ENCODE measurements at places on chromosomes 2 and 18.

DNA sequence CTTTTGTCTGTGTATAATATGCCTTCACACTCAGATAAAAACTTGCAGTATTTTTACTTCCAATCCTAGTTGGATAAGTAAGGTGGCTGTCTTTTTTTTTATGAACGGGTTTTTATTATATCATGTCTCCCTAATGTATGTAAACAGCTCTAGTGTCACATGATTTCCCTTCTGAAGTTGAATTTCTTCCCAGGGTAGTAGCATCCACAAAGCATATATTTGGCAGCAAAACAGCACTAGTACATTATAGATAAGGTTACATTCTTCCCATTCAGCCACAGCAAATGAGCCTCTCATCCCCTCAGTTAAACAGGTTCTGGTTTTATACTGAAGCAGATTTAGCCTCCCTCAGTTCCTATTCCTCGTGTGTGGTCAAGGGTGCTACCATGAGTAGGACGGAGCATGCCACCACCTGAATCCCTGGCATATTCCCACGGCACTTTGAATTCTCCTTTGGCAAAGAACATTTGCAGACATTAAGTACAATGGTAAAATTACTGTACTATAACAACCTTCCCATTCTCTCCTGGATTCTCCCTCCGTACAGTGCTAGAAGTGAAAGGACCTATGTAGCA, 15.4 kb upstream of the DTNA start:
- DNase-seq: no peak

DNA sequence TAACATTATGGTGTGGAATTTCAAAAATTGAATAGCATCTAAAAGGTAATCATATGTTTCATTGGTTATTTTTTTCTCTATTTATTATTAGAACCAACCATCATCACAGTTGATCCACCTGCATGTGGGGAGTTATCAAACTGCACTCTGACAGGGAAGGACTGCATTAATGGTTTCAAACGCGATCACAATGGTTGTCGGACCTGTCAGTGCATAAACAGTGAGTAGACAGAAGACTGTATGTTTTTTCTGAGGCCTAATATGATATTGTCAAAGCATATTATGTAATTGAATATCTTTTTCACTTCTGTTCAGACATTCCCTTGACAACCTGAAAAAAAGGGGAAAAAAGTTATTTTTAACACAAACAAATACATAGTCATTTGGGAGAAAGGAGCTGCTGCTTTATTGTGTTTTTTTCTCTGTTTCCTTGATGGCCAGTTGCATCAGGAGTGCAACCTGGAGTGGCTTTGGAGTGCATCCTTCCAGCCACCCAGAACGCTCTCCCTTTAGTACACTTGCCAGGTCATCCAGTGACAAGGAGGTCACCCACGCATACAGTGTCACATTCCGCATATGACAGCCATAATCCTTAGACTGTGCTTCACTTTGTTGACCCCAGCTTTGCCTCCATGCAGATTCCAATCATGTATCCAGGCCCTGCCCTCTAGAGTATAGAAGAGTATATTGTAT, 98.7 kb downstream of the FEZ2 start:
- DNase-seq: no peak

GRCh38 chr2:67437114-67437513, 40.0 kb downstream of the ETAA1 start:
- DNase-seq: no peak

- no peak for DNase-seq
These were observed 288.4 kb downstream of the SOX11 start for GRCh38 chr2:5980450-5981190.

DNA sequence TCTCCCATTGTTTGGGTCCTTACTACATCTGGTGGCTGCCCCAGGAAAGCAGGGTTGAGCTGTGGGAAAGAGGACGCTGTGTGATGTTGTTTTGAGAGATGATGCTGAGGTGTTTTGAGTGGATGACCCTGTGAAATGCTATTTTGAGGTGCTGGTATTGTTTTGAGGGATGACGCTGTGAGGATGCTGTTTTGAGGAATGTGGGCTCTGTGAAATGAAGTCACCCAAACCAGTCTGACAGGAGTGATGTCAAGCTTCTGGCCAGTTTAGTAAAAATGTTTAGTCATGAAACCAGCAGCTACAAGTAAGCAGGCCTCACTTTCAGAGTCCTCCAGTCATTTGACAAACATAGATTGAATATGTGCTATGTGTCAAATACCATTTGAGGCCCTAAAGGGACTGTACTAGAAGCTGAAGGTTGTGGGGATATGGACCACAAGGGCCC, 16.1 kb upstream of the PUM2 start:
- DNase-seq: no peak

DNA sequence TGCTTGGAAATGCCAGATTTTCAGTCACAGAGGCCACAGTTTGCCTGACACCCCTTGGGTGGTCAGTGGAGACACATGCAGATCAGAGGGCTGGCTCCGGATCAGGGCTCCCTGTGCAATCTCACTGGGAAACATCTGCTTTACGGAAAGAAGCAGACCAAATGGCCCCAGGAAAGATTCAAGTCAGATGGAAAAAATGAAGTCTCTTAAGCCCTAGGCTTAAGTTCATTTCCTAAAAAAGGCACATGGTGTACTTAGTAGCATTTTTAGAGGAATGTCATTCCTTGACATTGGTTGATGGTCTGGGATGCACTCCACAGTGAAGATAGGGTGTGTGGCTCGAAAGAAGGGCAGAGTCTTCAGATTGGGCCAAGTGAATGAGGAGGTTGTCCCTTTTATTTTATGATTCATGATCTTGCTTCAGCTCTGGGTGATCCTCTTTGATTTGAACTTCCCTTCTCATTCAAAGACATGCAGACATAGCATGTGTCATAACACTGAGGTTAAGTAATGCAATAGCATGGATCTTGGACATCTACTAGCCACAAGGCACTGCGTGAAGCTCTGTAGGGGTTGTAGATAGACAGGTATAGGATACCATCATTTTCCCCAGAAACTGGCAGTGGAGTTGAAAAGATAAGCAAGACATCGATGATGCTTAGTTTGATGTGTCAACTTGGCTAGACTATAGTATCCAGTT, 56.5 kb downstream of the KCNE4 start:
- DNase-seq: no peak

DNA sequence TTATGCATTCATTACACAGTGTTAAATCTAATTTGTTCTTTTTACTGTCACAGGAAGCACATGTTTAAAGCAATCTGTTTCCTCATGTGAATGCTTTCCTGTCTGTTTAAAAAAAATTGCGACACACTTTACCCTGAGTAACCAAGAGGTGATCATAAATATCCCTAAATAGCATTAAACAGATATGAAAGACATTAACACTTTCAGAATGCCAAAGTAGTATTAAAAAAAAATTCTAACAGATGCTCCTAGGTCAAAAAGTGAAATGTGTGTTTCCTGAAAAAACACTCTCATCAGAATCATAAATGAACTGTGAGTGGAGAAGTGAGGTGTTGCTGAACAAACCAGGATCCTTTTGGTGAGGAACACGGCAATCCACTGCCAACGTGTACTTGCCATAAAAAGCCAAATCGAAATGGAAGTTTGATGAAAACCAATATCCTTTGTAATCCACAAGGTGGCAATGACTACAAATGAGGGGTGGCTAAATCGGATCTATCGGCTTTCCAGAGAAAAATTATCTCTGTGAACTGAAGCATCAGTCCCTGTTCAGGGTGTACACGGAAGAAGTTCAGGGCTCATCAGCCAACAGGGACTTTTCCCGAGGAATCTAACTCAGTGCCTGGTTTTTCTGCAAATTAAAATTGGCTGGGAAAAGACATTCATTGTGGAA, 248.9 kb downstream of the TCF4 start:
- no peak for DNase-seq

DNA sequence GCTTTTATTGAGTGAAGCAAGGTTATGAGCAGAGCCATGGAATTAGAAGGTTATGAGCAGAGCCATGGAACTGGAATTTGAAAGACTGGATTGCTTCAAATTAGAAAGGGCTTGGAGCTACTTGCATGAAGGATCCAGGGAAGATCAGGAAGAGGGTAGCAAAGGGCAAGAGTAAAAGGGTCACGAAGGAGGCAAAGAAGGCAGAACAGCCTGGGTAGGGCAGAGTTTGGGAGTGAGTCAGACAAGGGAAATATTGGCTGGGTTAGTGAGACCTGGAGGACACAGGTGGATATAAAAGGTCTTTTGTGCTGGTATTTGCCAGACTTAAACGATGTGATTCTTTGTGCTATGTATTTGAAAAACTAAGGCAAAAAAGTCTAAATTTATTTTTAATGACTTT, 65.0 kb downstream of the SEMA4F start:
- DNase-seq: no peak

DNA sequence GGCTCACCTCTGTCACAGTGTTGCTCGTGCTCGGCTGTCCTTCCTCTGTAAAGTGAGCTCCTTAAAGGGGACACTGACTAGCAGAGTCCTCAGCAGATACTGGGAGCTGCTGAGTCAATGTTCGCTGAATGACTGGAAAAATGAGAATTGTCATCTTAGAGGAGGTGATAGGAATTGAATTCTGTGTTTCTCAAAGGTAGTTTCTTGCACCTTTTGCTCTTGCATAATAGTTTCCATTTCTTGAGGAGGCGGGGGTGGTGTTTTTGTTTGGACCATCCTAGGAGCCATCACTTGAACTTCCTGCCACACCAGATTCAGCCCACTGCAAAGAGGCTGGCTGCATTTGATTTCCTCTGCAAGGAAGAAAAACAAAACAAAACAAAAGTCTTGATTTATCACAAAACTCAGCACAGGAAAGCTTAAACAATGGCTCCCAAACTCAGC, 11.4 kb upstream of the RFX8 start:
- DNase-seq: no peak

DNA sequence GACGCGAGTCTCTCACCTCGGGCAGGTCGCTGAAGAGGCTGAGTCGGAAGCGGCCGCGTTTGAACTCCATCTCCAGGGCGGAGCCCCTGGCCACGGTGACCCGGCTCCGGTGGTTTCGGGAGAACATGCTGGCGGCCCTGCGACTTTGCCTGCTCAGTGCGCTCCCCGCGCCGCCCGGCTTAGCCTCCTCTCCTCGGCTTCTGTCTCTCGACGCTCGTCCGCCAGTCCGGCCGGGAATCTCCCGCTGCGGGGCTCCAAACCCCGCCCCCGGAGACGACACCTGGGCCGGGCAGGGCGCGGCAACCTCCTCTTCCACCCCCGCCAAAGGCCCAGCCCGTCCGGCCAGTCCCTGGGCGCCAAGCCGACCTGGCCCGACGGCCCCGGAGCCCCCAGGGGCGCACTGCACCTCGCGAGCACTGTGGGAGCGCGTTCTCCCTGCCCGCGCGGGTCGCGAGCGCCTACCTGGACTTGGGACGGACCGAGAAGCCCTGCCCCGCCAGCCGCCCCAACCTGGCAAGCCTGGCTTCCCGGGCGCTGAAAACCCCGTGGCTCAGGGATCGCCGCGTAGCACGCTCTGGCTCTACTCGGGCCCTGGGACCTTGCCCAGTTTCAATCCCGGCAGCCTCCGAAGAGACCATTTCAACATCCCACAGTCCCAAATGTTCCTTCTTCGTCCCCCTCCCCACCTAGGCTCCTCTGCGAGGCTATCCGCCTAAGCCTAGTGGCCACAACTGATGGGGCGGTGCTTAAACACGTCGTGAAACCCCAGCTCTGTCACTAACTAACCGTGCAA, at the start of gene RTKN:
Gene RTKN (minus strand): TSS at position 248 of the 793 bp plus-strand sequence. CDS start 121 bp downstream, at position 127.
- peak; percentile 72 for DNase-seq

DNA sequence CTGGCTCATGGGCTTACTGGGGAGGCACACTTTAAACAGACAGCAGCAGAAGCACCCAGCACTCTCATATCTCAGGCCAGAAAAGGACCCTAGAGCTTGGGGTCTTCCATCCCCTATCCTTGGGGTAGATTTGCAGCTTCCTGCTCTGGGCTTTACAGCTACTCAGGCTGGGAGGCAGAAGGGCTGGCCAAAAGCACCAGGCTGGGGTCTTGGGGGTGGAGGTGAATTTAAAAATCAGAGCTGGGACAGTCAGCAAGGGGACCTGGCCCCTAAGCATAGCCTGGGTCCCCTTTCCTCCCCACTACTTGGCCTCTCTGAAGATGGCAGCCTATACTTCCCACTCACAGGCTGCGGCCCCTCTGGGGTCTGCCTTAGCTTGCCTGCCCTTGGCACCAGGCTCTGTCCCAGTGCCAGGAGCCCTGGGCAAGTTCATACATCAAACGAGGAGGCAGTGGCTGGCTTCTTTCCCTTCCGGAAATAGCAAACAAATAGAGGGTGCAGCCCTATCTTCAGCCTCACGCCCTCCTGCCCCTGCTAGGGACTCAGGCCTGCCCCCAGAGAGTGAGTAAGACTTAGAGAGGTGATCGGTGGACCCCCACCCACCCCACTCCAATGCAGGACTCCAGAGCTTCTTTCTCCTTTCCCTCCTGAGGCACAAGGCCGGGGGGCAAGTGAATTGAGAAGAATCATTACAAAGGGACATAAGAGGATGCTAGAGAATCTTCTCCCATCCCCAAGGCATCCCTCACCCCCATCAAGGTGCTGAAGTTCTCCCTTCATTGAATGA, 26.0 kb upstream of the TNS1 start:
- DNase-seq: no peak

DNA sequence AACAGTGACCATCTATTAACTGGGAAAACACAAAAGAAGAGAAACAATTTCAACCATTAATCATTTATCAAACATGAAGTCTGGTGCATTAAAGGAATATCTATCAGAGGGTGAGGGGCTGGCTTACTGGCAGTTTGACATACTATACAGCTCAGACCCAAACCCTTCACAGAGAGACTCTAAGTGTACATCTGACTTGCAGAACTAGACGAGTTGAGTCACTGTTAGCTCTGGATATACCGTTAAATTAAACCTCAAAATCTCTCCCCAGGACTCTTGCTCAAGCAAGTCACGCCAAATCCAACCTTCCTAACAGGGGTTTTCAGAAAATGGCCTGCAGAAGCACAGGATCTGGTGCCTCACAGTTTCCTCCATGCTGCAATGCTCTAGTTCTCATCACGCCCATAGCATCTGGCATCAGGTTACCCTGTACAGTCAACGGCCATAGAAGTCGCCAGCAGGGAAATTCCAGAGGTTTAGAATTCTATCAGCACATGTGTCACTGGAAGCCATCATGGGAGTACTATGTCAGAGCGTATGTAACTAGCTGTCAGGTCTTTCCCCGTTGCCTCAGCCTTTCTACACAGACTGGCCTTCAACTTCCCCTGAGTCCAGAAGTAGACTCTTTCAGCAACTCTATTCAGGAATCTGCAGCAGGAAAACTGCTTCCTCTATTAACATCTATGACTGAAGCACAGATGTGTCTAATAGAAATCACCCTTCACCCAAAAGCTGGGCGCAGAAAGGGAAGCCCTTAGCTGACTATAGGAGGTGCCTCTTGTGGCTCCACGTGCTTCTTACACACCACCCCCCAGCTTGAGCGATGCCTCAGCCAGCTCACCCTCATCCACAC, 9.3 kb downstream of the TGOLN2 start:
- no peak for DNase-seq

- DNase-seq: no peak
These were observed 17.3 kb downstream of the UNC80 start for GRCh38 chr2:209788925-209789324.
